Stimulated activated naive CD8-positive, alpha-beta T cell treated with anti-CD3 and anti-CD28 coated beads, Interleukin-15, Interleukin-2, amounts not matched to agents 100 U/mL and 50 U/mL, for 24 hours (primary cell): ENCODE measurements at places on chromosomes 1 and 21.

GRCh38 chr1:85289848-85290335 lies 13.5 kb upstream of the BCL10 start:
- no peak for DNase-seq

DNA sequence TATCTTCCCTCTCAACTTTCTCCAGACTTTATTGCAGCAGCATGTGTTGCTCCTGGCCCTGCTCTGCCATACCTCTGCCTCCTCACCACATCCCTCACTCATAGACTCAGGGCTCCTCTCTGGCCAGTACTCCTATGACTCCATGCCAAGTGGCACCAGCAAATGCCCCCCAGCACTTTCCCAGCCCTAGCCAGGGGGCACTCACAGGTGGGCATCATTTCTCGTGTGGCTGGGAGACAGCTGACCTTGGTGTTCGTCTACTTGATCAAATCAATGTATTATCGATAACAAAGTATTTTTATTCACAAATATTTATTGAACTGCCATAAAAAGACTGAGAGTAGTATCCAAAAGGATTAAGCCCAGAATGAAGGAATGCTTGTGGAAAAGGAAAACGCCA lies 418.2 kb downstream of the FAM72C start:
- no peak for DNase-seq

- DNase-seq: no peak
Observed at GRCh38 chr1:53394306-53394705, 64.9 kb upstream of the DMRTB1 start.

- DNase-seq: no peak
Observed at GRCh38 chr1:224201383-224201782, 18.3 kb downstream of the DEGS1 start.

- DNase-seq: no peak
Observed at GRCh38 chr1:222047366-222047765, 305.5 kb upstream of the DUSP10 start.

DNA sequence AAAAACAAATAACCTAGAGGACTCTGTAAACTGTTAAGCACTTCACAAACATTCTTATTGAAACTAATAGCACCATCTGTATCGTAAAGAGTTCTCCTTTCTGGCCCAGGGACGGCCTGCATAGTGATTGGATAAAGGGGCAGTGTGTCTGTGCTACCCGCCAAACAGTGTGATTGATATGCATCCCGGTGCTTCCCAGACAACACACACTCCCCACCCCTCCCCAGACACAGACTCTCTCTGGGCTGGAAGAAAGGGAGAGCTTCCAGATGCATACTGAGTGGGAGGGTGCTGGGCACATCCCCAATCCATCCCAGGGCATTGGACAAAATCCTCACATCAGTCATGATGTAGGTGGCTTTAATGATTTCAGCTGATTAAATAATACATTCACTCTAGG lies 3.7 kb downstream of the HSD11B1 start:
- DNase-seq: no peak

DNA sequence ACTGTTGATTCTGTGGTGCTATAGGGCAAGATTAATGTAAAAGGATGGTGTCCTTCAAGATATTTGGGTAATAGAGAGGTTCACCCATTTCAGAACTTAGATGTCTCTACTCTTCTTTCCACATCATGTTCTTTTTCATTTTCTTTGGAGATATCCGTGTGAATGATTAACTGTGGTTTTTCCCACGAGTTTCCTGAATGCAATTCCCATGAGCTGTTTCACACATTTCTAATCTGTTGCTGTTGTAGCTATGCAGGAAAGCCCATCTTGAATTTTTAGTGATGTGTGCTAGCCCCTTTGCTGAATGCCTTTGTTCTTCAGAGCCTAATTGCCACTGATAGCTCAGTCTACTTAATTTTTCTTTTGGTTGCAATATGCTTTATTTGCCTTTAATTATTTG lies 27.6 kb downstream of the SNX27 start:
- no peak for DNase-seq

- no peak for DNase-seq
Observed at GRCh38 chr1:60762176-60762575, 320.2 kb upstream of the NFIA start.

DNA sequence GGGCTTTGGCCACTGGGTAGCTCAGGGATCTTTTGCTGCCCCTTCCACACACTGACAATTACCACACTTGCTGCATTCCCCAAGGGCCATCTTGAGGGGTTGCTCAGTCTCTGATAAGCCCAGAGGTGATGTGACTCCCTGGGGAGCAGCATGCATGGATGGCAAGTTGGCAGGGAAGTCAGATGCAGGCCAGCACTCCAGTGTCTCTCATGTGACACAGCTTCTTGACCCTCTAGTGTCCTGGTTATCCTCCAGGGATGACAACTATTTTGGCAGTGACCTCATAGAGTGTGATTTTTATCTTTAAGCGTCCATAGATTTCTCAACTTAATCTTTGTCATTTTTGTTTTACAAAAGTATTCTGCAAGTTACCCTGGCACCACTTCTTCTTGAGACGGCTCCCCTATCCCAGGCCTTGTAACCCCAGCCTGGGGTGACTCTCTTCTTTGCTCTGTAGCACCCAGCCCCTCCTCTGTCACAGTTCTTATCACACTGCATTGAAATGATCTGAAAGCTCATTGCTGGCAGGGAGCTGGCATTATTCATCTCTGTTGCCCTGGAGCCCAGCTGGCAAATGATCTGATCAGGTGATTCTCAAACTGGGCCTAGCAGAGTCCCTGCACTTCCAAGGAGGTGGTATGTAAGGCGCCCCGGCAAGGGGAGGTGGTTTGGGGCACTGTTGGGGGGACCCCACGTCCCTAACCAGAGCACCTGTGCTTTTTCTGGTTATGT lies 72.6 kb downstream of the TENT5C start:
- DNase-seq: no peak

- DNase-seq: no peak
Observed at GRCh38 chr1:10751561-10752085, 44.8 kb downstream of the CASZ1 start.
